ENCODE measurements at places on chromosomes 3 and 15. TPM values are rescaled to one million over a fixed set of nuclear protein-coding genes. Genes with fewer than 3 reads are reported as not detected.

NOX5 gene
- 0.02 TPM for total RNA-seq

DZIP1L gene
- not detected for total RNA-seq

LRRIQ4 gene
- not detected for total RNA-seq

BTLA gene
- total RNA-seq = 32.1 TPM

FBXO40 gene
- not detected for total RNA-seq

Data from T-helper 2 cell treated with Interferon-gamma antibody and Interleukin-4, amounts not matched to agents 100 ng/mL and 5 ng/mL, for 36 hours (primary cell).